ENCODE measurements at places on chromosomes 11 and 22. TPM values are rescaled to one million over a fixed set of nuclear protein-coding genes. Genes with fewer than 3 reads are reported as not detected.

The PPM1F gene
- 25.3 TPM for total RNA-seq

The MPZL2 gene
- not detected for total RNA-seq

The OR2AT4 gene
- not detected for total RNA-seq

The TRIM29 gene
- not detected for total RNA-seq

The ZBTB16 gene
- total RNA-seq: 13.6 TPM

The INPPL1 gene
- 67.9 TPM for total RNA-seq

The FTH1 gene
- total RNA-seq: 797 TPM

The CAPRIN1 gene
- 166 TPM for total RNA-seq

The PRPF19 gene
- 102 TPM for total RNA-seq

The PIWIL4 gene
- total RNA-seq: 0.59 TPM

The KCNJ11 gene
- total RNA-seq: under 0.01 TPM

The UBQLNL gene
- total RNA-seq: 0.17 TPM

The MPEG1 gene
- total RNA-seq: not detected

The KRTAP5-7 gene
- total RNA-seq: not detected

The PRDX5 gene
- 281 TPM for total RNA-seq

The FAM181B gene
- not detected for total RNA-seq

The LRRC10B gene
- total RNA-seq: not detected

The PGA4 gene
- total RNA-seq: 0.17 TPM

The CCND1 gene
- 125 TPM for total RNA-seq

The MRE11 gene
- 10.4 TPM for total RNA-seq

The RAB3IL1 gene
- total RNA-seq: 3.0 TPM

The NTM gene
- 4.9 TPM for total RNA-seq

The OR2D2 gene
- not detected for total RNA-seq

The ACRV1 gene
- not detected for total RNA-seq

The C22orf31 gene
- total RNA-seq: not detected

The MIOX gene
- total RNA-seq: not detected

The APOL5 gene
- not detected for total RNA-seq

The RNF214 gene
- 6.2 TPM for total RNA-seq

The NXPE4 gene
- total RNA-seq: not detected

The SUN2 gene
- 94.7 TPM for total RNA-seq

The A4GALT gene
- total RNA-seq: 9.4 TPM

Data from bronchus fibroblast of lung (primary cell).